Activated CD4-positive, alpha-beta T cell treated with anti-CD3 and anti-CD28 coated beads, Interleukin-2, amount 10 ng/mL, durations not matched to agents 24 days and 14 days (primary cell): ENCODE measurements at places on chromosomes 4 and X.

GRCh38 chrX:107851215-107851614 is 25.5 kb downstream of the MID2 start:
- no peak for DNase-seq

- DNase-seq: no peak
These were observed 19.6 kb upstream of the TCEAL4 start for GRCh38 chrX:103565752-103566151.

GRCh38 chrX:68930542-68931317 is 101.9 kb downstream of the EFNB1 start:
- DNase-seq: no peak

DNA sequence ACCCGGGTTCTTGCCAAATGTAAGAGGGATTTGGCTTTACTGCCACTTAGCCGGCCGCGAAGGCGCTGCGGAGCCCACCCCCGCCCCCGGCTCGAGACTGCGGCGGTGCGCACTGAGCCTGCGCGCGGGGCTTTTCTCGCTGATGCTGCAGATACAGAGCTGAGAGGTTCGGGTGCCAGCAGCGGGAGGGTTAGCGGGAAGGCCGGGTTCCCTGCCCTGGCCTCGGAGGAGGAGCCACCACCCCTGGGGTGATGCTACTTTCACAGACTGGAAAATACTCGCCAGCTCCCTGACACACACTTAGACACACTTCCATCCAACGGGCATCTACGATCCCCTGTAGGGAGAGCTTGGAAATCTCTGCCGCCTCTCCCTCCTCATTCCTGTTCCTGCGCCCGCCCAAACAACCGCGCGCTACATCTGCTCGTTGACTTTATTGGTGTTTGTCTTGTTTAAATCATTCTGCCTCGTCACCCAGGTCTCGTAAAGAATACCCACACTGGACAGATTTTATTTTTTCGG is 2.1 kb upstream of the PCDH7 start:
- DNase-seq: no peak

DNA sequence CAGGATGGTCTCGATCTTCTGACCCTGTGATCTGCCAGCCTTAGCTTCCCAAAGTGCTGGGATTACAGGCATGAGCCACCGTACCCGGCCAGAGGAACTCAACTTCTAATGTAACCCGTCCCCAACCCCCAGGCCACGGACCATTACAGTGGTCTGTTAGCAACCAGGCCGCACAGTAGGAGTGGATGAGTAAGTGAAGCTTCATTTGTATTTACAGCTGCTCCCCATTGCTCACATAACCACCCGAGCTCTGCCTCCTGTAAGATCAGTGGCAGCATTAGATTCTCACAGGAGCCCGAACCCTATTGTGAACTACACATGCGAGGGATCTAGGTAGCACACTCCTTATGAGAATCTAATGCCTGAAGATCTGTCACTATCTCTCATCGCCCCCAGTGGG is 119.6 kb downstream of the SHROOM3 start:
- no peak for DNase-seq

- DNase-seq: no peak
These were observed 36.7 kb upstream of the ANK2 start for GRCh38 chr4:113012786-113013185.

- DNase-seq: no peak
These were observed 84.4 kb downstream of the SCFD2 start for GRCh38 chr4:53281438-53281837.

DNA sequence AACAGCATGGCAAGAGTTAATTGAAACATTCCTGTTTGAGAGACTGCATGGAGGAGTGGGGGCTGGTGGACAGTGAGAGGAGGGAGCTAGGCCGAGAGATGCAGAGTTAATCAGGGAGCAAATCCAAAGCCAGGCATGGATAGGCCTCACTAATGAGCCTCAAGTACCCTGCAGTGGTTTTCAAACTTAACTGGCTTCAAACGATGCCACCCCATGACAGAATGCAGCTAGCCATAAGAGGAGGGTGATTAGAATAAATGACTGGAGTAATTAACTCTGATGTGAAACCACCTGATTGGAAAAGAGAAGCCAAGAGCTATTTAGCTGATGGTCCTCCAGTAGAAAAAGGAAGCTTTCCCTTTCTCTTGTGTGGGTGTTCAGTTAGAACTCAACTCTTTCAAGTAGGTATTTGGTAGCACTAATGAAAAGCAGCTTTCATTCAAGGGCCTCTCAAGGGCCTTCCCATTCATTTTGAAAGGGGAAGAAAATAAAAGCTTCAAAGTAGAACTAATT is 215.4 kb upstream of the MAB21L2 start:
- no peak for DNase-seq

GRCh38 chrX:78922754-78923153 is 22.4 kb upstream of the P2RY10 start:
- DNase-seq: no peak

GRCh38 chr4:4289597-4289940 is 385 bp downstream of the LYAR start:
- DNase-seq: no peak

DNA sequence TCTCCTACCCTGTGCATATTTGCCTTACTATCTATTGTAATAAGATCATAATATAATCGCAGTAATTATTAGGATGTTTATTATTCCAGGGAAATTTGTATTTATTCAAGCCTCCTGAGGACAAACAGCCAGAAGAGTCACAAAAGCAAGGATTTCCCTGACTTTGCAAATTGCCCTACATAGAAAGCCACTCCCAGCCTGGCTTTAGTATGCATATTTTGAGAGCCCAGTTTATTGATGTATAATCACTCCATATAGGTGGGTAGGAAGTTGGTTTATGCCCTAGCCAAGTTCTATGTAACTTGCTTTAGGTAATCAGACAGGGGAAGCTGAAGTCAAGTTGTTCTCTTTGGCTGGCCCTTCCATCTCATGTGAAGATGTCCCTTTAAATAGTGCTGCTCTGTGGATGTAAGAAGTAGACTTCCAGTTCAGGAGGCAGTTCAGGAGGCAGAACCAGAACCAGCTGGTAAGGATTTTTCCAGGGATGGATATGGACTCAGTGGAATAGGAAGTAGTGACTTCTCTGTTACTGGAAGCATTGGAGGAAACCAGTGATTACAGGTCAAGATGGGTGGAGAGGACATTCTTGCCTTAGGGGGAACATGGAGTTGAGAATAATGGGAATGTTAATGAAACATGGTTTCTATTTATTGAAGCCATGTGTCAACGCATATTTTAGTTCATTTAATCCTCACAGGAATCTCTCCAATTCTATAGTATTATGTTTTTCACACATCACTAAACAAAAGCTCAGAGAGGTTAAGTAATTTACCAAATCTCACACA is 70.5 kb upstream of the KIT start:
- no peak for DNase-seq

- DNase-seq: no peak
These were observed 15.4 kb upstream of the MAGED1 start for GRCh38 chrX:51878056-51878455.

- DNase-seq: no peak
These were observed 296.7 kb downstream of the NR3C2 start for GRCh38 chr4:148145475-148145874.
